Suprapubic skin (tissue), 4 donors: ENCODE measurements at places on chromosomes 2 and 18.

DNA sequence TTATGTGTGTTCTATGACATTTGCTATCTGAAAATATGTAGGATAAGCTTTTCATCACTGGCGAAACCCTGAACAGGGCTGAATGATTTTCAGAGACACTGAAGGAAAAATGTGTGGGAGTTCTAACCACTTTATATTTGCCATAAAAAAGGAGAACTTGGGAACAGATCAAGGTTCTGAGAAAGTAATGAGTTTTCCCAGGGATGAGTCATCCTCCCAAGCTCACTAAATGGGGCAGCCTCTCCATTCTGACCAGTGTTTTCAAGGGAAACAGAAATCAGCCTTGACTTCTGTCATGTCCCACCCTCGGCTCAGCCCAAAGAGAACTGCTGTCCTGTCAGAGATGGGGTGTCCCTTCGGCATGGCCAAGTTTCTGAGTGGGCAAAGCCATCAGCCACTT, 2109.8 kb upstream of the CELF4 start:
- no peak for DNase-seq

DNA sequence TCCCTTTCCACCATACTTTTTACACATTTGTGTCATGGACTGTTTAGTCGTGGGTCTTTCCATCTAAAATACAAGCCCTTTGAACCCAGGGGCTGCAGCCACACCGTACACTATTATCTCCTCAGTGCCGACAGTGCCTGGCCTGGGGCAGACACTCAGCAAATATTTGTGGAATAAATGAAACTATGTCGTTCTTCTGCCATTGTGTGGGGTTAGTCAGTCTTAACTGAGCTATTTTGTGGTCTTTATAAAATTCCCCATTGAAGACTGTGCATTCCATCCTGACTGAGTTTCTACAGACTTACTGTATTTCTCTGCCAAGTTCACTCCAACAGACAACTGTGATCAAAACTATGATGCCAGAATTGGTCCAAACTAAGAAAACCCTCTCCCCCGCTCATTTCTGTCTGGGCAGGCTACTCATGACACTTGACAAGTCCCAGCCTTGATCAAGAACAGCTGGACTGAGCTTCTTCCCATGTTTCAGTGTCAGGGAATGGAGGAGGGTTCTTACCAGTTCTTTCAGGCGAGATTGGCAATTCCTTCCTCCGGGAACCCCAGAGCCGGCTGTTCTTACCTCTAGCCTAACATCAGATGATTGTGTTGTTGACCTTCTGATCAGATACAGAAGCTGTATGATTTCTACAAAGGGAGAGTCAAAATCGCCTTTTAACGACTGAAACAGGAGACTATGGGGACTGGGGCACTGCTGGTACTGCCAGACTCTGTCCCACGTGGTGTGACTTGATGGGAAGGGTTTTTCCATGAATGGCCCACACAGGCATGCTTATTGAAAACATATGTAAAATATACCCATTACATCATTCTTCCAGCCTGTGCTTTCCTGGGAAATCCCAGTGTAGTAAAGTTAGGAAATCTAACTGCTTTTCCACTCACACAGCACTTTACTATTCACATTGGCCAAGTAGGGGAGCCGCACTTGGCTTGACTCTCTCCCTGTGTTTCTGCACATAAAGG, 77.4 kb upstream of the NPAS2 start:
- DNase-seq, result no peak

- DNase-seq, result peak; percentile 61
Observed at GRCh38 chr2:42567806-42568400, 529 bp upstream of the MTA3 start.

GRCh38 chr18:75205514-75206132, 3.3 kb downstream of the PTGR3 start:
- no peak for DNase-seq

DNA sequence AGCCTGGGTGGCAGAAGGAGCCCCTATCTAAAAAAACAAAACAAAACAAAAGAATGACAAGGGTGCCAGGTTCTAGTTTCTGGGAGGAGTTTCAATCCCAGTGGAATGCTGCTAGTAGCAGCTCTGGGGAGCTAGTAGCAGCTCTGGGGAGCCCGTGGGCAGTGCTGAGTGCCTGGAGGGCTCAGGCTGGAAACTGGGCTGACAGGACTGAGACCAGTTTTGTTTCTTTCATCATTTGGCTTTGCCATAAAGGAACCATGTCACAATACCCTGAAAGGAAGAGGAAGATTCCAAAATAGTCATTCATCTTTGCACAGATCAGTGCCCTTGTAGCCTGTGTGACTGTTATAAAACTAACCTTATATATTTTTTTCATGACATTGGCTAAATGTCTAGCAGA, 10.6 kb downstream of the MFSD6 start:
- no peak for DNase-seq

DNA sequence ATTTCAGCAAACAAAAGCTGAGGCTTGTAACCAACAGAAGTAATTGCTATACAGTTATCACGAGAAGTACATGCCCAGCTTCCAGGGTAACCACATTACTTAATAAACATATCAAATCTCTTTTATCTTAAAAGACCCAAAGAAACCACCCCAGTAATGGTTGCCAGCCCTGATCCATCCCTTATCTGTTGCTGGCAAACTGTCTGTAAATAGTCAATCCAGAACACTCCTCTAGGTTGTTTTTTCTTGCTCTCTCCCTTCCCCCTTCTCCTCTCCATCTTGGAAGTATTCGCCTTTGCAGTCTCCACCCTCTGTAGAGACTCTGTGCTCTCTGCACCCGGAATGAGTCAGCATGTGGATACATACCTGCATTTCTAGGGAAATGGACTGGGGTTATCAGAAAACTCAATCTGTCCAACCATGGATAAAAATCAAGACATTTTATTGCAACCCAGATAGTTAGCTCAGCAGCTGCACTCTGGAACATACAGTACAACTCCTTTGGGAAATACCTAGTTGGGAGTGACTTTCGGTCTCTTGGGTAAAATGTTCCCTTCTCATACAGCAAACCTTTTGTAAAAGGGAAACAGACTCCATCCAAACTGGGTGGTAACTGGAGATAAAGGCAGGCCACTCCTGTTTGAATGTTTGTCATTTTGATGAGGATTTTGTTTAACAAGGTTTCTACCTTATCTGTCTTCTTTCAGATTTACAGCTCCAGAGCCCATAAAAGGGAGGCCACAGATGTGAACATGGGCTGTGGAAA, 123.5 kb upstream of the FOSL2 start:
- no peak for DNase-seq

DNA sequence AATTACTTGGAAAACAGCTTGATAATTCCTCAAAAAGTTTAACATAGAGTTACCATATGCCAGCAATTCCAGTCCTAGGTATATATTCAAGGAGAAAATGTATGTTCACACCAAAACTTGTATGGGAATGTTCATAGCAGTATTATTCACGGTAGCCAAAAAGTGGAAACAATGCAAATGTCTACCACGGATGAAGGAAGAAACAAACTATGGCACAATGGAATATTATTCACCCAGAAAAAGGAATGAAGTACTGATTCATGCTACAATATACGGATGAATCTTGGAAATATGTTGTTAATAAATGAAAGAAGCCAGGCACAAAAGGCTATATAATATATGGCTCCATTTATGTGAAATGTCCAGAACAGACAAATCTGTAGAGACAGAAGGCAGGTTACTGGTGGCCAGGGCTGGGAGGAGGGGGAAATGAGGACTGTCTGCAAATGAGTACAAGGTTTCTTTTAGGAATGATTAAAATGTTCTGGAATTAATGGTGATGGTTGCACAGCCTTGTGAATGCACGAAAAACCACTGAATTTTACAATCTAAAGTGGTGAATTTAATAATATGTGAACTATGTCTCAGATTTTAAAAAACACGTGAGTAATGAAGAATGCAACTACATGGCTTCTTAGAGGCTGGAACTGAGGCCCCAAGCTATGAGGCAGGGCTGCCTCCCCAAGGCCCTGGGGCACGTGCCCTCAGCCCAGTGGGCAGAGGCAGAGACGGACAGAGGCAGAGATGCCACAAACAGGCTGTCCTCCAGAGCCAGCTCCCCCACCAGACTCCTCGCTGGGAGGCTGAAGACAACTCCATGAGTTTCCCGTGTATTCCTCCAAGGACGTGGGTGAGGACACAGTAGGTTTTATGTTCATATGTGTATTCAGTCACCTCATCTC, 5.0 kb downstream of the LIMS2 start:
- peak; percentile 28 for DNase-seq

GRCh38 chr2:108587621-108588020, 53.4 kb downstream of the LIMS1 start:
- peak; percentile 62 for DNase-seq

DNA sequence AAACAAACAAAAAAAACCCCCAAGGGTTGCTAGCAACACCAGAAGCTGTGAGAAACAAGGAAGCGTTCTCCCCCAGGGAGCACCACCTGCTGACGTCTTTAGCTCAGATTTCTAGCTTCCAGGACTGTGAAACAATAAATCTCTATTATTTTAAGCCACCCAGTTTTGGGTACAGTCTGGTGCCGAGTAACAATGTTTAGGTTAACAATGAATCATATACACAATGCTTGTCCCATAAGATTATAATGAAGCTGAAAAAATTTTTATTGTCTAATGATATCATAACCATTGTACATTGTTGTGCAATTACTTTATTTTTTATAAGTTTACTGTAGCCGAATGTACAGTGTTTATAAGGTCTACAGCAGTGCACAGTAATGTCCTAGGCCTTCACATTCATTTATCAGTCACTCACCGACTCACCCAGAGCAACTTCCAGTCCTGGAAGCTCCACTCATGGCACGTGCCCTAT, 72.1 kb upstream of the CAB39 start:
- DNase-seq, result no peak

GRCh38 chr2:191626497-191627151, 51.3 kb upstream of the NABP1 start:
- no peak for DNase-seq
